ENCODE measurements at places on chromosomes 6 and 20. TPM values are rescaled to one million over a fixed set of nuclear protein-coding genes. Genes with fewer than 3 reads are reported as not detected.

Gene IP6K3
- 26.1 TPM for total RNA-seq

Gene BHLHE23
- not detected for total RNA-seq

Gene GABRR2
- total RNA-seq = 0.37 TPM

- DNase-seq = no peak
These were observed 47.7 kb downstream of the COL19A1 start for GRCh38 chr6:69914015-69914485.

DNA sequence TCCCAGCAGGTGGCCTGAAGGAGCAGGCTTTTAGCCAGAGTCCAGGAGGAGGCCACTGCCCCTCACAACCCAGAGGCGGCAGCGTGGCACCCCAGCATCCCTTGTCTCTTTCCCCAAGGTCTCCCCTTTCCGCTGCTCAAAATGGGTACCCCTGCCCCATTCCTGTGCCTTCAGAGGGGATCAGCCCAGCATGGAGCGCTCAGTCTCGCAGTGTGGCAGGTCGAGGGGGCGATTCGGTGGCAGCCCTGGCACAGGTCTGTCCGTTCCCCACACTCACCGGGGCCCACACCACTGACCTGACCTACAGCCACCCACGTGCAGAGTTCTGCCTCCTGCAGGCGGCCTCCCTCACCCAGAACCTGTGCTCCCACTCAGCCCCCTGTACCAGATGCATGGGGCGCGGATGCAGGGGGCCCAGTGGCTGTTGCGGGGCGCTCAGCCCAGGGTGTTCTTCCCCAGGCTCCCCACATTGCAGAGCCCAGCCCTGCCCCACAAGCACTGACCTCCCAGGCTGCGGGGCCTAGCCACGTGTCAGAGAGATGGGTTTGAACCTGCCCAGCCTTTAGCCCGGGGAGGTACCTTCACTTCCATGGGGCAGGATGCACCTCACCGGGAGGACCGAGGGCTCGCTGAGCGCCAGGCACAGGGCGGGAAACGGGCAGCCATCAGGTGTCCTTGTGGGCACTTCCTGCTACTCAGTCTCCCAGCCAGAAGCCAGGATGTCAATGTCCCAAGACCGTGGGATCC, 41.8 kb downstream of the DSTN start:
- no peak for DNase-seq

DNA sequence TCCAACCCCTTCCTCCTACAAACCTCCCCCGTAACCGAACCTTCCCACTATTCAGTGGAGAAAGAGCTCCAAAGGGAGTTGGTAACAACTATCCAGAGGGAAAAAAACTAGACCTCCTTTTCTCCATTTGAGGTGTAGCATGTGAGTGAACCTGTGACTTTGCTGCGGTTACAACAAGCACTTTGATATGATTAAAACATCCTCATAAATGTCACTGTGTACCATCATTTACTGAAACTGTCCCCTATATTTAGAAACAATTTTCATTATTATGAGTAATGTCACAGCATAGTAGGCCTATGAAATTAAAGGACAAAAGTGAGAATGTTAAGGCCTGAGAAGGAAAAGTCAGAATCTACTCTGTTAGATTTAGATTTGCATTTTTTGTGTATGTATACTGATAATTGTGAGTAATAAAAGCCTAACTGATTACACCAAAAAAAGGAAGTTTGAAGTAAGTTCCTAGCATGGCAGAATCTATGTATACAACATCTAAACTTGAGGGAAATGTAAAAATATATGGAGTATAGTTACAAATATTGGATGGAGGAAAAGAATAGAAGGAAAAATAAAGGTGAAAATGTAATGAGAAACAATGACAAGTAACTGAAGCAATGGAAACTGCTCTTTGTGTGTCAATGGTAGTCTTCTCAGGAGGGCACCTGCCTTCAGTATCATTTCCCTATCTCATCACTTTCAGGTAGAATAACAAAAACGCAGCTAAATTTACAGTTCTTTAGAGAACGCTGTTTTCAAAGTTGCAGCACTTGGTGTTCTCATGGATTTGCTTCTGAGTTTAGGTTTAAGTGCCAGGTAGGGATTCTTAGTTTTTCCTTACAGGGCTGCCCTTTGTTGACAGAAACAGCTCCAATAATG, 145.9 kb downstream of the IMPG1 start:
- no peak for DNase-seq

Gene TAGAP
- total RNA-seq = 2.0 TPM

DNA sequence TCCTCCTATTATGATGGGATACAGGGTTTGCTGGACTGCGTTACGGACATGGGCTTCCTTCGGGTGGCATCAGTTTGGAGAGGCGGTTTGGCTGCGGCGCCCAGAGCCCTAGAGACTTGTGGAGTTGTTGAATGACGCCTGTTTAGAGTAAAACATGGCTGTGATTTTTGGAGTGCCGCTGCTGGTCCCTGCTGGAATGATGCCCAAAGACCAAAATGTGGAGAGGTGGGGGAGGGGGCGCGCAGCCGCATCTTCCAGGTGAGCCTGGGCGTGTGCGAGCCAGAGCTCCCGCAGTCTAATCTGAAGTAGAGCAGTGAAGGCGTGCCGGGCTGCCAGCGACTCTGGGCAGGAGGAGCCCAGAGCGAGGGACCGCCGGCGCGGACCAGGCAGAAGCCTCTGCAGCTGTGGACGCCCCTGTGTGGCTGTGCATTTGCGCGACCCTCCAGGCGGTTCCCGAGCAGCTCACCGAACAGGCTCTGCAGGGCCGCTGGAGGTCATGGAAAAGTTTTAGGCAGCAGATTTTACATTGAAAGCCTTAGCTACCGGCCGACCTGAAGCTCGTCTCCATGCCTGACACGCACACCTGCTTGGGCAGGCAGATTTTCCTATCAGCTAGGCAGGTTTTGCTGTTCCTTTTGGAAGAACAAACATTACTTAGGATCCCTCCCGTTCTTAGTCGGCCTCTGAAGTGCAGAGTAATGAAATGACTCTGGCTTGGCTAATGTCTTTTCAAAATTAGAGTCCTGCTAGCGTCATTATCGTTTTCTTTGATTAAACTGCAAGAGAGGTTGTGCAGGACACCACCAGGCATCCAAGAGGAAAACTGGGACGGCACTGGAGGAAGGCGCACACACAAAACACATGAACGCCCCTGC, 298.2 kb downstream of the PHACTR1 start:
- peak; percentile 50 for DNase-seq

Gene GDAP1L1
- total RNA-seq = 0.17 TPM

Gene ZNF318
- total RNA-seq = 9.2 TPM

Gene PBOV1
- not detected for total RNA-seq

- no peak for DNase-seq
These were observed 44.6 kb upstream of the SH3BGRL2 start for GRCh38 chr6:79586548-79586947.

DNA sequence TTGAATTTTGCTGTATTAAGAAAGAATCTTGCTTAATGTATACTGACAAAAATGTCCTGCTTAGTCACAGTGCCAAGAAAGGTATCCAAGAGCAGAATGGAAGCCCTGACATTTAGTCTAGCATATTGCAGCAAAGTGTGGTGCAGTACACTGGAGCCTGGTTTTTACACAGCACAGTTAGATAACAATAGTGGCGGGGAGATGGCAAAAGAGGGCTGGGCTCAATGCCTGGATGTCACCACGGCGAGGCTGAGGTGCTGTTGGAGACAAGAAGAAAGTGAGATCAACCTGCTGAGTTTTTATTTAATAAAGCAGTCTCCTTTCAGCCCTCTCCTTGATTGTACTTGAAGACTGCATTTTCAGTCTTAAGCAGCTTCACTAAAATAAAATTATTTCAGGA, 426.0 kb downstream of the LMBRD1 start:
- peak; percentile 56 for DNase-seq

Gene HSPA12B
- 7.9 TPM for total RNA-seq

GRCh38 chr6:148831064-148831463, 84.2 kb downstream of the UST start:
- no peak for DNase-seq

DNA sequence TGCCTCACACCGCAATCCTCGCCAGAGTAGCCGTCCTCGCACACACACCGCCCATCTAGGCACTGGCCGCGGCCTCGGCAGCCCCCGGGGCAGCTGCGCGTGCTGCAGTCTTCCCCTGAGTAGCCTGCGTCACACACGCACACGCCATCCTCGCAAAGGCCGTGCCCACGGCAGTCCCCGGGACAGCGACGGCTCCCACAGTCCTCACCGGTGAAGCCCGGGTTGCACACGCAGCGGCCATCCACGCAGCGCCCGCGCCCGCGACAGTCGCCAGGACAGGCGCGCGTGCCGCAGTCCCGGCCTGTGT, 13.1 kb downstream of the TNXB start:
- DNase-seq = no peak

DNA sequence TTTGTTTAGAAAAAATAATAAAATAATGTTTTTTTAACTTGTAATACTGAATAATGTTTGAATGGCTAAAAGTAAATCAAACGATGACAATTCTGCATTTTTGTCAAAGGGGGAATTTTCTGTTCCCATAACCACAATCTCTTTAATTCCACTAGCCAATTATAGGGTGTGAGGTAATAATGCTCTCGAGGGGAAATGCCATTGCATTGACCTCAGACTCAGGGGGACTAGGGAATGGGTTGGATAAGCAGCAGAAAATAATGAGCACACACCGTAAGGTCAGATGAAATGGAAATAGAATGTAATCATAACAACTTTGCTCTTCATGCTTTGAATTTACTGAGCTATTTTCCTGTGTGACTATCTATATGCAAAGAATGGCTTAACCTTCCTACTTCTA, 584.7 kb downstream of the RFPL4B start:
- DNase-seq = no peak

- no peak for DNase-seq
These were observed 241 bp upstream of the CFAP206 start for GRCh38 chr6:87407561-87407900.

Gene OOEP
- 0.24 TPM for total RNA-seq

GRCh38 chr20:11083841-11084240, 410.0 kb upstream of the JAG1 start:
- no peak for DNase-seq

GRCh38 chr6:90387383-90387775, 90.7 kb upstream of the BACH2 start:
- no peak for DNase-seq

All from right cardiac atrium (tissue), 5 donors.